ENCODE measurements at places on chromosomes 12 and 14.

DNA sequence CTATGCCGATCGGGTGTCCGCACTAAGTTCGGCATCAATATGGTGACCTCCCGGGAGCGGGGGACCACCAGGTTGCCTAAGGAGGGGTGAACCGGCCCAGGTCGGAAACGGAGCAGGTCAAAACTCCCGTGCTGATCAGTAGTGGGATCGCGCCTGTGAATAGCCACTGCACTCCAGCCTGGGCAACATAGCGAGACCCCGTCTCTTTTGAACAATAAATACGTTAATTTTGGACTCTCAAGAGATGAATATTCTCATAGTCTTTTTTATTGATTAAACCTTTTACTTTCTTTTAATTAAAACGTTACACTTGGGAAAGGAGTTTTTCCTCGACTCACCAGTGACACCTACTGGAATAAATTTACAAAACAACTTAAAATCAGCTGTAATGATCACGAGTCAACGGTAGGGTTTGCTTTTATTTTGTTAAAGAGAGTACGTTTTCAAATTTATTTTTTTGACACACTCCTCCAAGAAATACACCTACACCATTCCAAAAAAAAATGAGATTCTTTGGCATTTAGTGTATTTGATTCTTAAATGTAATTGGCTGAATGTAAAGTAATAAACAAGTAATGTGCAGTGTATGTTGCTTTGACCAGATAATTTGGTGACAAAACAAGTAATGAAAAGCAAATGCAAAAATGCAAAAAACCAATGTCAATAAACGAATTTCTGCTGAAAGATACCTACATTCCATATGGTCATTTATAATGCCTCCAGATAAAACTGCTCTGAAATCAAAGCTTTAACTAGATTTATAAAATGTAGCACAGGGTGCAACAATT lies 687 bp upstream of the RPS29 start:
- peak; percentile 84 for DNase-seq

DNA sequence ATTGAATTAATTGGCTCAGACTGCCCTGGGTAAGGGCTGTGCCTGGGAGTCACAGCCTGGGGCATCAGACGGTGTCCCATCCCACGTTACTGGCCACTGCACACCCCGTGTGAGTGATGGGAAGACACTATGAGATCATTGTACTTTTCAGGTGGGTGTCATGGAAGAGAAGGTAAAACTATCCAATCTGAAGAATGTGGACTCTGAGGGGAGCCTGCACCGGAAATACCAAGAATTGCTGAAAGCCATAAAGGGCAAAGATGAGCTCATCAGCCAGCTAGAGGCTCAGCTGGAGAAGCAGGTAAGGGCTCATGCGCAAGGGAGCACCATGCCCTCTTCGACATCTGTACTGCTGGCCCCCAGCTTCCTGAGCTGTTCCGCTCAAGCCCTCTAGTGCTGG lies 24.0 kb downstream of the PLEKHH1 start:
- DNase-seq, result peak; percentile 9

- DNase-seq, result no peak
Measured at GRCh38 chr12:28540324-28540714, 350.1 kb downstream of the CCDC91 start.

DNA sequence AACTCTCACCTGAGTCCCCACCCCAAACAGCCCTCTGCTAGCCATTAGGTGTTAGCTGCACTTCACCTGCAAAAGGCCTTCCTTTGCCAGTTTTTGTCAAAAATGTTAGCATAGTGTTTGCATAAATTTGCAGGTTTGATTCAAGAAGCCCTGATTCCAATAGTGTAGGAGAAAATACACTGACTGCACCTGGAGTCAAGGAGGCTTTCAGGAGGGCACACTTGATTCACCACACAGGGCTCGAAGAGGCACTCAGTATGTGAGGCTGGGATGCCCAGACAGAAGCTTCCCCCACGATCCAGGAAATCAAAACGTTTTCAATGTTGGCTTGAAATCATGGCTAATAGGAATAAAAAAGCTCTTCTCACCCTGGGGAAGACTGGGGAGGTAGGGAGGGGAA lies 40.5 kb upstream of the DDX11 start:
- no peak for DNase-seq

GRCh38 chr12:57546438-57547287 lies at the start of gene DCTN2:
Gene DCTN2, minus strand, starts transcription at chr12:57547192. Its CDS starts 129 bp downstream, at chr12:57547063.
- DNase-seq, result peak; percentile 98

- DNase-seq, result peak; percentile 64
Measured at GRCh38 chr14:79011091-79011919, 841.1 kb downstream of the NRXN3 start.

DNA sequence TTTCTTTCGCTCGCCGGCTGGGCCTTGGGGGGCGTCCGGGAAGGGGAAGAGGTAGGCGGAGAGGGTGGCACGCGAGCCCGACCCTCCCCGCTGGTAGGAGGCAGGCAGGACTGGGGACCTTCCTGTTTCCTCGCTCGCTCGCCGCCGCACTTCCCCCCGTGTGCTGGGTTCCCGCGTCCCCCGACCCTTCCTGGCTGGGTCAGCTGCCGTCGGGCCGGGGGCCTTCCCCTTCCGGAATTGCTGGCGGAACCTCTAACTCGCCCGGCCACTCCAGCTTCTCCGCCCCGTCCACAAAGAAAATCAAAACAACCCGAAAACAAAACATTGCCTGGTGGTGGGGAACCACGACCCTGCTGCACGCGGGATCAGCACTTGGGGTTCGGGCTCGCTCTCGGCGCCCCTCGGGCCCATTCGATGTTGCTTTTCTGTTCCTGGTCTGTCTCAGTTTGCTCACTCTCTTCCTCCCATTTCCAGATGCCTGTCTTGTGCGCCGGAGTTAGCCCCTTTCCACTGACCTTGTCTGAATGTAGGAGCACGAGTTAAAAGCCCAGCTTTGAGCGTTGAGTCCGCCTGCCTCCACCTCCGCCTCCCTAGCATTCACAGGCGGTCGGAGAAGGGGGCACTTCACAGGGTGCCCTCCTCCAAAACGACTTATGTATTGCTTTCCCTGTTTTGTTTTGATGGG lies 581 bp downstream of the PAPOLA start:
- DNase-seq, result peak; percentile 29

- DNase-seq, result no peak
Measured at GRCh38 chr12:30188602-30189326, 405.0 kb upstream of the TMTC1 start.

DNA sequence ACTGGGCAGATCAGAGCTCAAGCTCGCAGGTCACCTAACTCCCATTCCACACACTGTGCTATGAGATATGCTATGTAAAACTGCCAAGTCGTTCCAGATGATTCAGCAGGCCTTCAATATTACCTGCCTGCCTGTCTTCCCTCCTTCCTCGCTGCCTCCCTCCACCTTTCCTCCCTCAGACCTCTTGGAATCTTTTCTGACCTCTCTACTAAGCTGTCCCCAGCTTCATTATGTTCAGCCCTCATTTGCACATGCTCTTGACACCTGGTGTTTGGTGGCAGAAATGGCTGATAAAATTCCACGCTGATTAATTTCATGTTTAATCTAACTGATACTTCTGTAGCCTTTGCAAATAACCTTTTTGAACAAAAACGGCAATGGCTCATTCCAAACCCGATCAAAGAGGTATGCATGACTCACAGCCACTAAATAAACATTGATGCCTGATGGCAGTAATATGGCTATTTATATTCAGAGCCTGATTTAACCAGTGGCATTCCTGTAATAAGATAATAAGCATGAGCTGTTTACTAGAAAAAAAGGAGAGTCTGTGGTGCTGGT lies 130.8 kb upstream of the EGLN3 start:
- DNase-seq, result peak; percentile 58

- DNase-seq, result no peak
Measured at GRCh38 chr12:132429946-132430643, 59.9 kb upstream of the FBRSL1 start.

- DNase-seq, result peak; percentile 20
Measured at GRCh38 chr12:50218386-50218785, 51.2 kb upstream of the CERS5 start.

DNA sequence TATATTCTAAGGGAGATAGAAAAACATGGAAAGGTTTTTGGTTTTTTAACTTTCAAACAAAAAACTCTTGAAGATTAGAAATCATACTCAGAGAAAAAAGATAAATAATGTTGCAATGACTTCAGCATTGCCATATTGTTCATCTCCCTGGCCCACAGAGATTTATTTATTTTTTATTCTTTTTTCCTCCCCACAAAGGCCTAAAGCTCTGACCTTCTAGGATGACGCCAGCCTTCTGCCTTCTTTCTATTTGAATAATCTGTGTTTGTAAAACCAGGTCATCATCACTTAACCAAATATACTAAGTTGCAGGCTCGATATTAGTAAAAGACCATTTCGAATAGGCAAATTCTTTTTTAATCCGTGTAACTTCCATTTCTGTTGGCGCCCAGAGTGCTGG lies 4.4 kb upstream of the DCP1B start:
- no peak for DNase-seq

DNA sequence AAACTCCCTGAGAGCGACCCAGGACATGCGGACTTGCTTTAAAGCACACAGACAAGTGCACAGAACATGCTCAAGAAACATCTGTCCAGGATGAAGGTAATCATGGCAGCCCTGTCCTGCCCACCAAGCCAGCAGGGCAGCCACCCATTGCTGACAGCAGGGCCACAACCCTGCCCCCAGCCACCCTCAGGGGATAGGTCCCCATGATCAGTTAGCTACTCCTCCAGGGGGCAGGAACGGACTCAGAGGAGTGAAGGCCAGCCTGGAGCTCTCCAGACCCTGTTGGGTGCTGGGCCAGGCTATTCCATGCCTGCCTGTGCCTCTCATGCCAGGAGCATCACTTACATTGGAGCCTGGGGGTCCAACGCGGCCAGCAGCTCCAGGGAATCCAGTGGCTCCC lies 15.8 kb downstream of the TMEM106C start:
- DNase-seq, result no peak

GRCh38 chr12:41277946-41278267 lies 89.8 kb downstream of the PDZRN4 start:
- DNase-seq, result no peak
